Neural progenitor cell (in vitro differentiated cells): ENCODE measurements at places on chromosomes 7 and 10. TPM values are rescaled to one million over a fixed set of nuclear protein-coding genes. Genes with fewer than 3 reads are reported as not detected.

- DNase-seq = peak; percentile 35
These were observed 340.5 kb downstream of the SDK1 start for GRCh38 chr7:3641582-3641981.

GRCh38 chr7:47427051-47427643, 154.8 kb downstream of the TNS3 start:
- no peak for DNase-seq

- DNase-seq = no peak
These were observed 149.7 kb downstream of the WNT2 start for GRCh38 chr7:117173035-117173770.

DNA sequence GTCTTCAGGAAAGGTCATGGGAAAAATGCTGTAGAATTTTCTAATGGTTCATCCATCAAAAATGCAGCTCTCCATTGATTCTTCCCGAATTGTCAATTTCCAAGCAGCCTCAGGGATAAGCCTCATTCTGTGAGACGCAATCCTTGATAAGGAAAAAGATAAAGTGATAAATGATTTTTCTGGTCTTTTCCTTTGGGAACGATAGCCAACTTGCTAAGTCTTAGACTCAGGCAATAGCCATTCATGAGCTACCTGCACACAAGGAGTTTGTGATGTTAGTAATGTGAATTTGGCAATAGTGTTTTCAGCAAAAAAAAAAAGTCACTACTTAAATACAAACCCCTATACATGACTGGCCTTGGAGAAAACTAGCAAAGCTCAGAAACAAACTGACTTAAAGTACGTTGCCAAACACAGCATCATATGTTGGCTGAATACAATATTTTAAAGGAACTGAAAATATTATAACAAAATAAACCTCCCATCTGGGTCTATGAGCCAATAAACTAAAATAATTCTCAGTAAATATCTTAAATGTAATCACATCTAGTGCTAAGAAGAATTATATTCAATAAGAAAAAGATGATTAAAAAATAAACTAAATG, 75.5 kb downstream of the KLF6 start:
- DNase-seq = no peak

- no peak for DNase-seq
These were observed 59.4 kb upstream of the MRLN start for GRCh38 chr10:59812519-59813122.

DNA sequence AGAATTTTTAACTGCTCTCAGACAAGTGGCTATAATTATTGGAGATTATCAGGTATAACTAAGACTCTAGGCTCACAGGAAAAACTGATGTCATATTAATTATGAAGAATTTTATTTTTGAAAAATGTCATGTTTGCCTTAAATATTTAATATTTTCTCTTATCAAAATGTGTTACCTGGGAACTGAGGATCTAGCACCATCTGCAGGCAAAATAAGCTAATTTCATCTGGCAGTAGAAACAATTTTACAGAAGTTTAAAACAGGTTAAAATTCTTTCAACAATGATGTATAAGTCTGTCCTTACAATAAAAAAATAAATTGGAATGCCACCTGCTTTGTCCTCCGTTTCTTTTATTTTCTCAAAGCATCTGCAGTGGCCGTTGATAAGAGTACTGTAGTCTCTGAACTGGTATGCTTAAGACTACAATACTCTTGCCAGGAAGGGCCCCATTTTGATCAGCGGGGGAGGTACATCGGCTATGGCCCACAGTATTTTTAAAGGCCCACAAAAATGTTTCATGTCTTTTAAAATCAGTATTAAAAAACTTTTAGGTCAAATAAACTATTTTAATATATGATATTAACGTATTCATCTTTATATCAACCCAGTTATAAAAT, 81.3 kb downstream of the VWDE start:
- no peak for DNase-seq

GRCh38 chr7:92833024-92833765, 3.2 kb downstream of the CDK6 start:
- peak; percentile 90 for DNase-seq

GRCh38 chr7:40077849-40078248, 56.6 kb downstream of the MPLKIP start:
- no peak for DNase-seq

- no peak for DNase-seq
These were observed 49.6 kb upstream of the TEX47 start for GRCh38 chr7:88845091-88845490.

DNA sequence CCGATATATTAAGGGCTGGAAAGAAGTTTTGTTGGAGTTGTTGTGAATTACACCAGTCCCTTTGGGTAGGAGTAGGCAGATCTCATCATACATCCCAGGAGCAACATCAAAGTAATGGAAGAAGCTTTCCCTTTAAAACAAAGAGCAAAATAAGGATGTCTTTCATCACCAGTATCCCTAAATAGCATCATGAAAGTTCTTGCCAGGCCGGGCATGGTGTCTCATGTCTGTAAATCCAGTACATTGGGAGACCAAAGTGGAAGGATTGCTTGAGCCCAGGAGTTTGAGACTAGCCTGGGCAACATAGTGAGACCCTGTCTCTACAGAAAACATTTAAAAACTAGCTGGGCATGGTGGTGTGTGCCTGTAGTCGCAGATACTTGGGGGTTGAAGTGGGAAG, 38.7 kb downstream of the LRRC20 start:
- DNase-seq = no peak

DNA sequence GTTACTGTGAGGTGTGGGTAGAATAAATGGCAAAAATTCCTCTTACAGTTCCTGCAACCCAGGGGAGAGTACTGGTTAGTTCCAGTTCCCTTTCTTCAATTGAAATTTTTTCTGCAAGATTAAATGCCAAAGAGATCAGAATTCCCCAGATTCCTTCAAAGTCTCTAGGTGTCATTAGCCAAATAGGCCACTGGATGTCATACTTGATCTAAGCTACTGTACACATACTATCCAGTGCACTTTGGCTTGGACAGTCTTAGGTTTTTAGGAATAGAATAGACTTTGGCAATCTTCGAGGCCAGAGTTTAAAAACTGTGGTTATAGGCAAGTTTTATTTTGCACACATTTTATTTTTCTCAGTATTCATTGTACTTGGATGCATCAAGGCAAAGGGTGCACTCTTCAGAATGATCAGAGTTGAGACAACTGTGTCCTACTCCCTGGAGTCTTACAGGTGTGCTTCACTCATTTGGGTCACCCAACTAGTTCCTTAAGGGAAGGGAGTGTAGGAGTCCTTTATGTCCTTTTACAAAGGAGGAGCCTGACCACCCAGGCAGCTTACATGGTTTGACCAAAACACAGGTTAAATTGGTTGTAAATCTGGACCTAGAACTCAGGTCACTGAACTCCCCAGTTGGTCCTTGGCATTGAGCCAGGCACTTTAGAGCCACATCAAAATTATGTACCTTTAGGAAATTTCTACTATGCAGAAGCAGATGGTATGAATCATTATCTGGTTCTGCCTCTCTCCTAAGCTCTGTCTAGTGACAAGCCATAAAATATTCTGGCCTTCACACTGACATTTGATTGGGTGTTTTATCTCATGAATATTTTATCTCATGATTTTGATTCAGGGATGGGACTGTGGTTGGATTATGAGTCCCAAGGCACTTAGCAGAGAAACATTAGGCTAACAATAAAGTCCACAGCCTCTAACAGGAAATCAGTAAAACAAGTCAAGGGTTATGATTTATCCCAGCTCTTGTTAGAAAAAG, 49.5 kb downstream of the ASAH2B start:
- DNase-seq = peak; percentile 59

DNA sequence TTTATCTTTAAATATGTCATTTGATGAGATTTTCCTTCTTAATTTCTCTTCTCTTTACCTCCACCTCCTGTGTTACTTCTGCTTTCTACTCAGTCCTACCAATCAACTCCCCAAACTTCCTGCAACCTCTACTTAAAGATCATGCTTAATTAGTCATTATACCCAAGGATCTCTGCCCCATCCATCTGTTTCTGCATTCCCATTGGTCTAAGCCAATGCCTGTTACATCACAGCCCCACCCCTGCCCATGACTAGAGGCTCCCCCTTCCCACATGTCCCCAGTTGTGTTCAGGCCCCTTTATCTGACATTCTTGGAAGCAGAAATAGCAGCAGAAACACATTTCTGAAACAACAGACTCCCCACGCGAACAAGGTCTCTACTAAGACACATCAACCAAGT, 319.1 kb upstream of the NFE2L3 start:
- no peak for DNase-seq

GRCh38 chr10:59287587-59288255, 74.6 kb downstream of the FAM13C start:
- no peak for DNase-seq

DNA sequence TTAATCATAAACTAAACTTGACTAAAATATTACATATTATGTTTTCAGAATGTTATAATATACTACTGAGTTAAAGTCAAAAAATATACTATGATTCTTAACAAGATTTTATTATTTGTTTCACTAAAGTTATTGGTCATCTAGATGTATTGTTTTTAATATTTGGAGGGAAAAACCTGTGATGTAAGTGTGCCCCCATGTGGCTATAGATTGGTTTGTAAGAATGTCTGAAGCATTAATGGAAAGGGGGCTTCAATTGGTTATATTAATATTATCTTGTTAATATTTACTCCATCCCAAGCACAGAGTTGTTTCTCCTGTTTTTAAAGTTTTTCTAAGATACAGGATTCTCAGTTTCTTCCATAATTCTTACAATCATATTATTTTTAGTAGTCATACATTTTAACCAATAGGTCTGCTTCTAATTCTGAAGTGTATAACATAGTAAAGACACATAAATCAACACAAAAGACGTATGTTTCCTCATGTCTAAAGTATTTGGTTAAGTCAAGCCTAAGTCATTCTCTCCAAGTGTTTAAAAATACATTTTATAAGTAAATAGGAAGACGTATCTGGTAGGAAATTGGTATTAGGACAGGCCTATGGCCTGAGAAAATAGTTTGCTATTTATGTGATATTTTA, 58.0 kb downstream of the GNAT3 start:
- DNase-seq = peak; percentile 21

DNA sequence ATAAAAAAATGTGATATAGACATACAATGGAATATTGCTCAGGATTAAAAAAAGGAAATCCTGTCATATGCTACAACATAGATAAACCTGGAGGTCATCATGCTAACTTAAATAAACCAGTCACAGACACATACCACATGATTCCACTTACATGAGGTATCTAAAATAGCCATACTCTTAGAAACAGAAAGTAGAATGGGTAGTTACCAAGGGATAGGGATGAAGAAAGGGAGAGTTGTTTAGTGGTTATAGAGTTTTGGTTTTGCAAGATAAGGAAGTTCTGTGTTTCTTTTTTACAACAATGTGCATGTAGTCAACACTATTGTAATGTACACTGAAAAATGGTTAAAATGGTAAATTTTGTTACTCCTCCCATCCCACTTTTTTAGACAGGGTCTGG, 30.5 kb downstream of the BICC1 start:
- DNase-seq = no peak

DNA sequence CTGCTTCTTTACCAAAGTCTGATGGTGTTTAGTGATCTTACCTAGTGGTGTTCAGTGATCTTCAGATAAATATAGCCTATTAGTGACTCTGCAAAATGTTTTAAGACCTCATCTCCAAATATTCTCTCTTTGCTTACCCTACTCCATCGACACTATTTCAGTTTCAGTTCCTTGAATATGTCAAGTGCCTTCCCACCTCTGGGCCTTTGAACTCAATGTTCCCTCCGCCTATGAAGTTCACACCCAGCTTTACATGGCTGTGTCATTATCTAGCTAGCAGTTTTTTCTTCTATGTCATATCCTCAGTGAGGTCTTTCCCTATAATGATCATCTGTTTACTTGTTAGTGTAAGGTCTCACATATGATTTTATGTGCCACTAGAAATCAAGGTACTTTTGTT, 322.6 kb downstream of the DGKB start:
- DNase-seq = no peak

DNA sequence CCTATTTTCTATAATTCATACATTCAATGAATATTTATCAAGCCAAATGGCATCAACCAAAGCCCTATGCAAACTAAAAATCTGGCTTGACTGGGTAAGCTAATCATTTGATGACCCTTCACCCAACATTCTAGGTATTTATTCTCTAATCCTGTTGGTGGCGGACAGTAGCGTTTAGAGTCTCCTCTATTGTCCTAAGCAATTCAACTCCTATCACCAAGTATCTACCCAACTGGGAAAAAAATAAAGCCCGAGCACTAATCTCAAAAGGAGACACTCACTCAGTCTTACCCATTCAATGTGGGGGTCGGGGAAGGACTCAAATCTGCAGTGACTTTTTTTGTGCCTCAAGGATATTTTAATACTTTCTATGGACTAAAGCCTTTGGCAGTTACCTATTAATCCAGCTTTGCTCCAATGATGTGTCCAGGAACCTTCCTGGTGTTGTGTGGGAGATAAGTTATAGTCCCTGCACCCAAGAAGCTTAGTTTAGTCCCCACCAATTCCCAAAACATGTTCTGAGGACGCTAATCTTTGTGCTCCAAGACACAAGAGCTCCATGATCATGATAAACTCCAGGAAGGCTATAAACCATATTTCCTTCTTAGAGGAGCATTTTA, 30.6 kb downstream of the DNMBP start:
- peak; percentile 51 for DNase-seq

- no peak for DNase-seq
These were observed 116.0 kb downstream of the ARID5B start for GRCh38 chr10:62017491-62017870.

- DNase-seq = no peak
These were observed 236.9 kb upstream of the CELF2 start for GRCh38 chr10:10780746-10781145.

GRCh38 chr7:8627325-8627724, 193.9 kb downstream of the NXPH1 start:
- no peak for DNase-seq

Gene AGR2
- total RNA-seq = not detected in 2 replicates

Gene FANK1
- 5.5 and 12.5 TPM in 2 replicates for total RNA-seq

Gene ANKRD16
- total RNA-seq = 5.9 and 18.1 TPM in 2 replicates

Gene OR2A1
- not detected in 2 replicates for total RNA-seq

Gene CLCN1
- total RNA-seq = not detected in 2 replicates

Gene TRIM56
- 1.4 and 2.3 TPM in 2 replicates for total RNA-seq

Gene ZNF804B
- total RNA-seq = not detected in 2 replicates

Gene UCN3
- not detected in 2 replicates for total RNA-seq

Gene RELN
- 0.02 and 0.19 TPM in 2 replicates for total RNA-seq
